Stimulated activated CD8-positive, alpha-beta memory T cell treated with anti-CD3 and anti-CD28 coated beads, Interleukin-4, amount 100 ng/mL, for 48 hours (primary cell): ENCODE measurements at places on chromosomes 1 and 21.
A peak's percentile ranks its signal among the peaks of the same experiment; 100 is the strongest.

DNA sequence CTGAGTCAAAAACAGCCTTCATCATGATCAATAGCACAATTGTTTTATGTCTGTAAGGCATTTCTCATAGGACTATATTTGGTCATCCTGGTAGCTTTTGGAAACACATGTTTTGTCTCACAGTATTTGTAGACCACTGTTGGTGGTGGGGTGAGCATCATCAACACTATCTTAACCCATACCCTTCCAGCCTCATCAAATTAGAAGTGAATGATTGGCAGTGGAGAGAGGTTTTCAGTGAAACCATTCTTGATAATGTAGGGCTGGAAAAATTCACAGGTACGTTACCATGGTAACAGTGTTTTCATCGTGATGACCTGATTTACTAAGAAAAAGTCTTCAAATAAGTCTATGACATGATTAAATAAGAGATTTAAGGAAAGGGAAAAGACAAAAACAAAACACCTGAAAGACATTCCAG lies 45.3 kb upstream of the C1orf105 start:
- DNase-seq, result no peak

- DNase-seq, result no peak
Observed at GRCh38 chr1:117697220-117697781, 91.5 kb downstream of the TENT5C start.

DNA sequence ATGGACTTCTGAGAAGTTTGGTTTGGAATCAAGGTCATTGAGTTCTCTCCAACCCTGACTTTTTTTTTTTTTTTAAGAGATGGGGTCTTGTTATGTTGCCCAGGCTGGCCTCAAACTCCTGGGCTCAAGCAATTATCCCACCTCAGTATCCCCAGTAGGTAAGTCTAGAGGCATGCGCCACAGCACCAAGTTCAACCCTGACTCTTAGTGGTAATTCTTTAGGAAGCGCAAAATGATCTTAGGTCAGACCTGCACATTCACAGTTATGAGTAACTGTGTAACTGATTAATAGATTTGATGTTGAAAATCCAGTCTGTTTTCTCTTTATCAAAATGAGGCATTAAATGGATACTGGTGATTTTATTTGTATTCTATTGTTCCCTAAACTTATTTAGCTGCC lies 95.9 kb downstream of the GREM2 start:
- no peak for DNase-seq

DNA sequence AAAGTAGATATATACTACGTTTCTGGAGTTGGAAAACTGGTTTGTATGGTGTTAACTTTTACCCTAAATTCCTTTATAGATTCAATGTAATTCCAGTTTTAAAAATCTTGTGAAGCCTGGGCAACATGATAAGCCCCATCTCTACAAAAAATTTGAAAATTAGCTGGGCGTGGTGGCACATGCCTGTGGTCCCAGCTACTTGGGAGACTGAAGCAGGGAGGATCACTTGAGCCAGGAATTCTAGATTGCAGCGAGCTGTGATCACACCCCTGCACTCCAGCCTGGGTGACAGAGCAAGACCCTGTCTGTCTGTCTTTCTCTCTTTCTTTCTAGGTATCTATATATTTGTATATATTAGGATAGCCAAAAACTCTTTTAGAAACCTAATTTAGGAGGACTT lies 141.9 kb downstream of the CLEC20A start:
- DNase-seq, result no peak

GRCh38 chr1:17551755-17552234 lies 12.3 kb downstream of the ARHGEF10L start:
- DNase-seq, result no peak

GRCh38 chr1:82785268-82785790 lies 984.6 kb downstream of the ADGRL2 start:
- no peak for DNase-seq

GRCh38 chr1:224358237-224358636 lies 1.6 kb downstream of the CNIH4 start:
- DNase-seq, result no peak

DNA sequence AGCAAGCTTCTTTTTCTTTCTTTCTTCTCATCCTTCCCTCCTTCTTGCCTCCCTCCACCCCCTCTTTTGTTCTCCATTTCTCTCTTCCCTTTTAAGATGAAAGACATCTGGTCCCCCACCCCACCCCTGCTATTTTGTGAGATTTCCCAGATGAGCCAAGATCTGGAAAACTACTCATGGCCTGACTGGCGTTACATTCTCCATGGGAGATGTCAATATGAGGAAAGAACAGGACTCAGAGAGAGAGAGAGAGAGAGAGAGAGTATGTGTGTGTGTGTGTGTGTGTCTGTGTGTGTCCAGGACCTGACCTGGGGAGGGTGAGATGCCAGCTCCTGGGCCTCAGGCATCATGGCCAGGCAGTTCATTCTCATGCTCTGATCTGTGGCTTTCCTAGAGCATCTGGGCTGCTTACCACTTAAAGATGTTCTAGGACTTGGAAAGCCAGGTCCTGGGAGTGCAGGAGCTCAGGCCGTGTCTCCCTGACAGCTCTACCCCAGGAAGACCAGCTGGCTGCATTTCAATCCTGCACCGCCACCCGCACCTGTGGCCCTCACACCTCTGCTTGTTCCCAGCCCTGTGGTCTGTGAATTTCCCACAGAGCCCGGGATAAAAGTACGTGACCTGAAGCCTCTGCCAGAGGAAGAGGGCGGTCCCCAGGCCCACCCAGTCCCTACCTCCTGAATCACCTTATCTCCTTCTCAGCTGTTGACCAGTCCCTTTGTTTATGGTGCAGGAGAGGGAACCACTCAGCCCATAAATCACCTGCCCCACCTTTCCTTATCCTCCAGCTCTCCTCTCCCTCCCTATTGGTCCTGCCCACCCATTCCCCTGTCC lies 3.2 kb upstream of the BEST4 start:
- DNase-seq, result peak; percentile 14

DNA sequence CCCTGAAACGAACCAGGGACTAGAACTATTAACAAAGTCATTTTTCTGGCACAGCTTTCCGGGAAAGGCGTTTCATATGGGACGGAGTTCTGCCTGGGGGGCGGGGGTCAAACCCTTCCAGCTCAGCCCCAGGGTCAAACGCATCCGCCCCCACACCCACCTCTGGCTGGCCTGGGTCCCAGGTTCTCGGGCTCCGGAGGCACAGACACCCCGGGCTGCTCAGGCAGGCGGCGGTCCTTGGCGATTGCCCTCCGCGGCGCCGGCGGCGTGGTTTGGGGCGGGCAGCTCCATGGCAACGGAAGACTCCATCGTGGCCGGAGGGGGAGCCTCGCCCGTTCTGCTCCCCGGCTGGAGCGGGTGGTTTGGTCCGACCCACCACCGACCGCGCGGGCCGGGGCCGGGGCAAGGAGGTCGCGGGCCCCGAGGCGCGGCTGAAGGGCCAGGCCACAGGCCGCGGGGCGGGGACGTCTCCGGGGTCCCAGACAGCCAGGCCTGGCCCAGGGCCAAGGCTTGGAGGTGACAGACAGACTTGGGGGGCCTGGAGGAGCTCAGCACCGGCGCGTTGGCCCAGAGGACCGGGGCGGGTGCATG lies at the start of gene CFAP74:
Gene CFAP74 (minus strand): TSS at position 246 of the 591 bp plus-strand sequence. CDS start 12,830 bp downstream, outside the sequence.
- DNase-seq, result peak; percentile 60

DNA sequence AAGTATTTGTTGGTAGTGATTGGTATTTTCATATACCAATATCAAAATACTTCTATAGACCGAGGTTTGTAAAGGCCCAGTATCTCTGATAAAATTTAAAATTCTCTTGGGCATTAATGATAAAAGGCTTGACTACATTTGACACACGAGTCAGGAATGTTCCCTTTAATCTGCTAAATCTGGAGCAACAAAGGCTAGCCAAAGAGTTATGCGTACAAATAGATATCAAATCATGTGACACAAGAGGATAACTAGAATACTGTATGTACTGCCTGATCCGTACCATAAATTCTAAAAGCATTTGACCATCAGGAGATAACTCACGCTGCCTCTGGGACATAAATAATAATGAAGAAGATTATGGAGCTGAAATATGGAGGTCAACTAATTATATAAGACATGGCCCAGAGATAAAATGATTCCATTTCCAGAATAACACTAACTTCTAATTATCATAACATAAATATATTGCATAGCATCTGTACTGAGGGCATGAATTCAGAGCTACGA lies 64.2 kb upstream of the SH3GLB1 start:
- no peak for DNase-seq

- no peak for DNase-seq
Observed at GRCh38 chr1:12006167-12006921, 13.0 kb upstream of the MIIP start.

DNA sequence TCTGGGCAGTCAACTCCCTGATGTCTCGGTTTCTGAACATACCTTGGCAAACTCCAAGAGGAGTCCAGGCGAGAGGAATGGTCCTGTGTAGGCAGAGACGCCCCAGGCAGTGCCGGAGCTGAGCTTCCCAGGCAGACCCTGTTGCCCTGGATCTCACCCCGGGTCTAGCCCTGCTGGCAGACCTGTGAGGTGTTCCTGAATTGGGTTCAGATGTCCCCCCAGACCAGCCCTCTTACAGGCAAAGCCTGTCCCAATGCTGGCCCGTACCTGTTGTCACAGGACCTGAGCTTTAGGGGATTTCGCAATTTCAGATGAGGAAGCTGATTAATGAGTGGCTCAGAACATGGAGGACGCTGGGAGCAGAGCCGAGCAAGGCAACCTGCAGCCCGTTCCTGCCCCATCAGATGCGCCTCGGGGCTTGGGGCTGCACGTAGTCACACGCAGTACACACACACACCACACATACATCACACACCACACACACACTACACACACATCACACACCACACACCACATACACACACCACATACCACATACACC lies 38.5 kb upstream of the PDE9A start:
- DNase-seq, result peak; percentile 67

GRCh38 chr1:55886856-55887712 lies 671.9 kb upstream of the USP24 start:
- DNase-seq, result no peak

DNA sequence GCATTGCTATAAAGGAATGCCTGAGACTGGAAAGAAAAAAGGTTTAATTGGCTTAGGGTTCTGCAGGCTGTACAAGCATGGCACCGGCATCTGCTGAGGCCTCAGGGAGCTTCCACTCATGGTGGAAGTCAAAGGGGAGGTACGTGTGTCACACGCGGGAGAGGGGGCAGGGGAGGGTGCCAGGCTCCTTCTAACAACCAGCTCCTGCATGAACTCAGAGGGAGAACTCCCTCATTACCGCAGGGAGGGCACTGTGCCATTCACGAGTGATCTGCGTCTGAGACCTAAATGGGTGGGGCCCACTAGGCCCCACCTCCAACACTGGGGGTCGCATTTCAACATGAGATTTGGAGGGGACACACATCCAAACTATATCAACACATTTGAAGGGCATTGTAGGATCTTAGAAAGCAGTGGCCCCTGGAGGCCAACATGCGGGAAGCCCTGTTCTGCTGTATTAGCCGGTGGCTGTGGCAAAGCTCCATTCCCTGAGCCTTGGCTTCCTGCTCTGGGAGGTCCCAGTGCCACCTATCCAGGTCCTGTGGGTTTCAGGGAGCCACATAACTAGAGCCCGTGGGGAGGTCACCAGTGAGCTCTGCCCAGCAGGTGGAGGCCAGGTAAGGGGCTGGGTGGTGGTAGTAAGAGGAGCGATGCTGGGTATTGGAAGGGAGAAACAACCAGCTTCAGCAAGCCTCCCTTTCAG lies 10.0 kb downstream of the WNT3A start:
- DNase-seq, result no peak

GRCh38 chr1:223745731-223746130 lies 33.4 kb downstream of the CAPN2 start:
- no peak for DNase-seq

- DNase-seq, result no peak
Observed at GRCh38 chr1:8687039-8687438, 130.4 kb downstream of the RERE start.

- no peak for DNase-seq
Observed at GRCh38 chr1:84434081-84434769, 35.9 kb downstream of the DNASE2B start.

- no peak for DNase-seq
Observed at GRCh38 chr1:46529031-46529630, 22.3 kb downstream of the KNCN start.

DNA sequence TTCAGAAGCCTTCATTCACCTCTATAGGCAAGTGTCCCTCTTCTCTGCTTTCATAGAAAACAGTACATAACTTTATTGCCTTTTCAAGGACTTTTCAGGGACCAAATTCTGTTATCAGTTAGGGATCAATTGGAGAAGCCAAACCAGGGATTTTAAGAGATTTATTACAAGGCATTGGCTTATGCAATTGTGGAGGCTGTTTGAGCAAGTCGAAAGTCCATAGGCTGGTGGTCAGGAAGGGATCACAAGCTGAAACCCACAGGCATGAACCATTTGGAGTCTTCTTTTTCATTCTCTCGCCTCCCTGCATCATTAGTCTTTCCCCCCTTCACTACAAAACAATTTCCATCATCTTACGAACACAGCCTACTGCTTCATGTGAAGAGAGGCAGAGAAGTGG lies 34.8 kb upstream of the SYCP1 start:
- DNase-seq, result no peak

DNA sequence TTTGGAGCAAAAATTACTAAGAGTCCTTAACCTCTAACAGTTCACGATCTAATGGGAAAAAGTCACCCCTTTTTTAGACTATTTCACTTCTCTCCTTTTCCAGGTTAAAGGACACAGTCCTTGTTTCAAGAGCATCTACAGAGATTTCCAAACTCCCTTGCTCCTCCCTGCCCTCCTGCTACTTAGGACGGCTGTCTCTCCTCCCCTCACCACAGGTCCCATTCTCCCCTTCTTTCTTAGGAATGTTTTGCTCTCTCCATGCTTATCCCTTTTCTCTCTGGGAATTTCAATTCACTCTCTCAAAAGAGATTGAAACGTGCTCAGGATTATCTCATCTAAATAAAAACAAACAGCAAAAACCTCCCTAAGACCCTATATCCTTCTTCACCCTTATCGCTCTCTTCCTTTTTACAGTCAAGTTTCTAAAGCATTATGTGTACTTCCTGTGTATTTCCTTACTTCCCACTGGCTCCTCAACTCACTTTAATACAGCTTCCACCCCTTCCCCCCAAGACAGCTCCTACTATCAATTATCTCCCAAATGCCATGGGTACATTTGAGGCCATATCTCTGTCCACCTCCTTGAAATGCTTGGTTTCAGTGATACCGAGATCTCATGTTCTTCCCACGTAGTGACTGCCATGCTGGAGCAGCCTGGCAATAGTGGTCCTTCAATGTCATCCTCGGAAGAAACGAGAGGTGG lies 43.2 kb upstream of the ZNF281 start:
- no peak for DNase-seq

- peak; percentile 61 for DNase-seq
Observed at GRCh38 chr1:27598902-27599528, 4.9 kb downstream of the AHDC1 start.

- no peak for DNase-seq
Observed at GRCh38 chr1:59730302-59730701, 84.4 kb upstream of the HOOK1 start.

- no peak for DNase-seq
Observed at GRCh38 chr1:109761227-109762038, 2.3 kb downstream of the EPS8L3 start.

GRCh38 chr1:231632119-231632518 lies 5.5 kb downstream of the DISC1 start:
- DNase-seq, result no peak

GRCh38 chr21:46551636-46552241 lies 53.1 kb downstream of the S100B start:
- DNase-seq, result peak; percentile 64
